Suppressor macrophage (primary cell): ENCODE measurements at places on chromosomes 3 and 15.
A peak's percentile ranks its signal among the peaks of the same experiment; 100 is the strongest.

GRCh38 chr3:54570008-54570407 is 357.9 kb downstream of the LRTM1 start:
- no peak for DNase-seq

DNA sequence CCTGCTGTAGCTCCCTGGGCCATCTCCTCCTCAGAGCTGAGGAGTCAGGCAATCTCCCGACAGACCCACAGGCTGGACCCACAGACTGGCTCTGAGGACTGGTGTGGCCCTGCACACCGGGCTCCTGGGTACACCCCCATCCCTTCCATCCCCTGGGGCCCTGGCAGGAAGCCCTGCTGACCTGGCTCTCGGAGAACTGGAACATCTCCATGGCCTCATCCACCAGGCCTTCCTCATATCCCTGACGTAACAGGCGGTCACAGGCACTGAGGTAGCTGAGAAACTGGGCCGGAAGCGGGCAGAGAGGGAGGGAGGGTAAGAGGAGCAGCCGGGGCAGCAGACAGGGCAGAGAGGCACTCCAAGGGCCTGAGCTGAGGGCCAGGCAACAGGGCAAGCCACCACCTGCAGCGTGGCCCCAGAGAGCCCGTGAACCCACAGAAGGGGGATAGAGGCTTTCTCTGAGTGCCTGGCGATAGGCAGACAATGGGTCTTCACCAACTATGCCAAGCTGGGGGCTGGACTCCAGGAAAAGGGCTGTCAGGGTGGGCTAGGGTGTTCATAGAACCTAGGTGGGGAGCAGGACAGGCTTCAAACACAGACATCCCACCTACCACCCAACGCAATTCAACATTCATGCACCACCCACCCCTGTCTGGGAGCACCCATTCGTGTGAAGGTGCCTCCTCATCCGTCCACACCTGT is 17.9 kb downstream of the KBTBD13 start:
- DNase-seq = no peak

GRCh38 chr15:92006186-92007028 is 152.9 kb downstream of the SLCO3A1 start:
- no peak for DNase-seq

DNA sequence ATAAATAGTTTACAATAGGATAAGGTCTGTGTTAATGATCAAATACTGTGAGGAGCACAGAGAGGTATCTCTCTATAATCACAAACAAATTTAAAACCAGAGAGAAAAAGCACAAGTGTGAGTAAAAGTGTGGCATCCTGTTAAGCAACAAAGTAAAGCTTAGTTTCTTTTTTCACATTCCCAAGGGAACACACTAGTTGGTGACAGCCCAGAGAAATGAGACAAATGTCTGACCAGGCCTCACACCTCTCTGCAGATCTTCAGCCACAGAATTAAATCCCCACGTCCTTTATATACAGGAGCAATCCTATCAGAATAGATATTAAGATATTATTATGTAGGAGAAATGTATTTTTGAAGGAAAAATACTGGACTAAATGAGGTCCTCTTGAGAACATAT is 2.7 kb downstream of the FBN1 start:
- no peak for DNase-seq

GRCh38 chr15:77817434-77817833 is 184.7 kb upstream of the LINGO1 start:
- no peak for DNase-seq

DNA sequence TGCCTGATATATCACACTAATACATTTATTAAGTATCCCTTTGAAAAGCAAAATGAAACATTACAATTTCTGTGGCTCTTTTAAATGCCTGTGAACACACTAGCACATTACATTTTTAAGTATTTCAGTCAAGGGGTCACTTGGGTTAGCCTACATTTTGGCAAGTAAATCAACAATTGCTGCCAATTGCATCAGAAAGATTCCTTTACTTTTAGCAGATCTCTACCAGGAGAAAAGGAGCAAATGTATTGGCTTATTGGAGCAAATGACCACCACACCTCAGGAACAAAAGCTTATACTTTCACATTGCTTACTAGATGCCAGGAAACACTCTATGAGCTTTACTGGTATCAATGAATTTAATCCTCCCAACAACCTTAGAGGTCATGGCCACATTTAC is 947.1 kb downstream of the FHIT start:
- DNase-seq = no peak

- DNase-seq = peak; percentile 48
These were observed 24.5 kb upstream of the PLA2G4D start for GRCh38 chr15:42118650-42119445.

GRCh38 chr3:86990734-86991481 is at the start of gene VGLL3:
Gene VGLL3, minus strand, starts transcription at chr3:86991149. Its CDS starts 406 bp downstream, at chr3:86990743.
- peak; percentile 40 for DNase-seq

DNA sequence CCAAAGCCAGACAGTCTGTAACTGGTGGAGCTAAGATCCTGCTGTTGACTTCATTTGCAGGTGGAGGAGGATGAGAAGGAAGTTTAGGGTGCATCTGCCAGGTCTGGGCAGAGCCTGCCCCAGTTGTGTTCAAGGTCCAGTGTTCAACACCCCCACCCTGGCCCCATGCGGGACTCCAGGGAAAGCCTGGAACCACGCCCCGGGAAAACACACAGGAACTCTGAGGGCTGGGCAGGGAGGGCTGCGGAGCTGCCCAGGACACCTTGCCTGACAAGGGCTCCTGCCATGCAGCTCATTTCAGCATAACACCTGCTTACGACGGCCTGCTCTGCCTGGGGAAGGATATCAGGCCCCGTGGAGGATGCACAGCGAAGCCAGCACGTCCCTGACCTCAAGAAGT is 286.3 kb downstream of the XXYLT1 start:
- no peak for DNase-seq

DNA sequence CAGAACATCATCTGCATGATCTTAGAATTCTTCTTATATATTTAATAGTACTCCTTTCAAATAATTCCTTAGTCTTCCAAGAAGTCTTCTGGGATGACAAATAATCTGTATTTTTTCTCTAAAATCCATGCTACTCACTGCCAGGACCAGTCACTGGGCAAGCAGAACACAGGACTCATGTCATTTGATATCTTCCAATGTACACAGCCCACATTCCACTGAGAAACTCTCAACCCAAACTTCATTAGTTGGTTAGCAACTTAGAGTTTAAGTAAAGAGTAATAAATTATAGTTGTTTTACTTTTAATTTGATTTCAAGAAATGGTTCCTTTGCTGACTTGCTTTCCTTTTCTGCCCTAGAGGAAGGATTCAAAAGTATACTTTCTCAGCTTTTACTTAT is 317.0 kb downstream of the VGLL3 start:
- no peak for DNase-seq

- DNase-seq = no peak
These were observed 27.1 kb upstream of the SKIL start for GRCh38 chr3:170330366-170330765.

- peak; percentile 73 for DNase-seq
These were observed 15.3 kb upstream of the IREB2 start for GRCh38 chr15:78422571-78423340.

GRCh38 chr3:44924457-44925084 is 50.2 kb downstream of the TGM4 start:
- DNase-seq = no peak

DNA sequence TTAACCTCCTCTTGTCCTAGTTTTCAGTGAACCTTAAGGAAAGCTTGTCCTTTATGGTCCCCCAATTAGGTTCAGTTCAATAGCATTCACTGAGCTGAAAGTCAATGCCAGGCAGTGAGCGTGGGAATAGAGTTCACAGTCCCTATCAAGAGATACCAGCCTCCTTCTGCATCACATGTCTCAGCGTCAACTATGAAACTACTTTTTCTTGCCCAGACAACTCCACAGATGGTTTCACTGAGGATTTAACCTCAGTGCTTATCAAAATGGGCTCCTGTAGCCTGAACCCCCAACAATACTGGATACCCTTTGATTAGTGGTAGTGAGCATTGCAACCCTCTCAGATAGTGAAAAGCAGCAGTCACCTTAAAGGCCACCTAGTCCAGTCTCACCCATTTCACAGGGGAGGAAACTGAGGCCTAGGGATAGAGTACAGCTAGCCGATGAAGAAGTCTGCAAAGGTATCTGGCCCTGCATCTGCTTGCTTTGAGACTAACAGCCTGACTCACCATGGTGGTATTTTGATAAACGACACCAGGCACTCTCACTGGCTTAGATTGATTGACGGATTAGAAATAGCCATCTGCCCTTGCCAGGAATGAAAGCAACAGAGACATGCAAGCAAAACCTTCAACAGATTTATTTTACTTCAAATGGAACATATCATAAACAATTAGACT is 1.6 kb upstream of the UBA3 start:
- DNase-seq = no peak

GRCh38 chr3:150898046-150898754 is 7.0 kb downstream of the MINDY4B start:
- DNase-seq = no peak

DNA sequence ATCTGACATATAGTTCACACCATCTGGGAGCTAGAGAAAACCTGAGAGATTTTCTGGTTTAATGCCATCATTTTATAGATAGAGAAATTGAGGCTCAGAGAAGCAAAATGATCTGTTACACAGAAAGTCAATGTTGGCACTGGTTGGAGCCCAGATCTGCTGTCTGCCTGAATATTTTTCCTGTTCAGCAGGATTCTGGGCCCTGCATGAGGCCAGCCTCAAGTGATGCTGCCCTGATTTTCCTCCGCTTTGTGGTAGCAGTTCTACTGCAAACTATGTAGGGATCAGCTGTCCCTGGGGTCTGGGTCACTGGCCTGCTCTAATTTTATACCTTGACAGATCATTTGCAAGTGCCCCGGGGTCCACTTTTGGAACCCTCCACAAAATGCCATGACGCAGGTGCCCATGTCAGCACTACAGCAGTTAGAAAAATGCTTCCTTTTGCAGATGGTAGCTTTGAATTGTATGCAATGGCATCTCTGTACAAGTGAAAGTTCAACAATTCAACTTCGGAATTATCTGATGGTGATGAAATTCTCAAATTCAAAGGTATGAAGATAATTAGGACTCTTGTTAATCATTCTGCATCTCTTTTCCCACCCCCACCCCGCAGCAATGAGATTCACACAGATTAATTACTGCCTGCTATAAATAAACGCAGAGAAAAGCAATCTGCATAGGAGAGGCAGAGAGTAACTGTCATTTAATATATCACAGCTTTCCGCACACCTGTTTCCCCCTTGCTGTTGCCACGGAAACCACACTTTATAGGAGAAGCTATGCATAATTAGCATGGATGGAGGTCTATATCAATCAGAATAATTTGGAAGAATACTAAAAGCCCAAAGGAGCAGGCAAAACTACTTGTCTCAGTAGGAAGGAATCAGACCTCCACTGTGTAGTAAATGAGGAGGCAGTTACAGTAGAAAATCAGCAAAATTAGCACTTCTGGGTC is 222.6 kb downstream of the PDCD6IP start:
- no peak for DNase-seq

DNA sequence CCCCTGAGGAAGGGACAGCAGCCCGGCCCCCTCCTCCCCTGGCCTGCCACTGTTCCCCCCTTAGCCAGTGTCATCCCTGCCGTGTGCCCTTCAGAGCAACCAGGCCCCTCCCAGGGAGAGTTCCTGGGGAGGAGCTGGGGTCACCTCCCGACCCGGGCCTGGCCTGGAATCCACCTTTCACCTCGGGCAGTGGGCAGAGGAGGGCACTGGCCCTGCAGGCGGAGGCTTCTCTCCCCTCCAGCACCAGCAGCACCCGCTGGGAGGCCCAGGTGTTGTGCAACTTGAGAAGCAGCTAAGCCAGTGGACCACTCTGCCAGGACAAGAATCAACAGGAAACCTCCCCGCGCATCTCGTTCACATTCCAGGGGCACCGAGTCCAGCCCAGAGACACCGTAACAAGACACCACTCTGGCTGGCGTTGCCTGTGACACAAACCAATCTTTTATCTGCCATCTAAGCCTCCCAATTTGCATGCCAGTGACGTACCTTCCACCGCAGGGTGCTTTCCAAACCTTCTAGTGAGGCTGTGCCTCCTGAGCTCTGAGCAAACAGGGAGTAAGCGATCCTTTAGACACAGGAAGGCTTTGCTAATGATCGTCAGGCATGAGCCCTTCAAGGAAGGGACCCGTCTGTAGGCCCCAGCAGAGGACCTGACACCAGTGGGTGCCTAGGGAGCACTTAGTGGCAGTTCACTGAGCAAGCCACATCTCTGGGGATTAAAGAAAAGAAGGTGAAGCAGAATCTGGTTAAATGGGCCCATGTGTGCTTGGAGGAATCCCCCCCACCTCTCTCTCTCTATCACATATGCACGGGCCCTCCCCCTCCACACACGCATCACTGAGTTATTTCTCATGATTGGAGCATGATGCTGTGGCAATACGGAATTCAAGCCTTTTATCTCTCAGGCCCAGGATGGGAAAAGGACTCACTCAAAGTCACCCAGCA is 98.9 kb upstream of the TLE3 start:
- DNase-seq = no peak

DNA sequence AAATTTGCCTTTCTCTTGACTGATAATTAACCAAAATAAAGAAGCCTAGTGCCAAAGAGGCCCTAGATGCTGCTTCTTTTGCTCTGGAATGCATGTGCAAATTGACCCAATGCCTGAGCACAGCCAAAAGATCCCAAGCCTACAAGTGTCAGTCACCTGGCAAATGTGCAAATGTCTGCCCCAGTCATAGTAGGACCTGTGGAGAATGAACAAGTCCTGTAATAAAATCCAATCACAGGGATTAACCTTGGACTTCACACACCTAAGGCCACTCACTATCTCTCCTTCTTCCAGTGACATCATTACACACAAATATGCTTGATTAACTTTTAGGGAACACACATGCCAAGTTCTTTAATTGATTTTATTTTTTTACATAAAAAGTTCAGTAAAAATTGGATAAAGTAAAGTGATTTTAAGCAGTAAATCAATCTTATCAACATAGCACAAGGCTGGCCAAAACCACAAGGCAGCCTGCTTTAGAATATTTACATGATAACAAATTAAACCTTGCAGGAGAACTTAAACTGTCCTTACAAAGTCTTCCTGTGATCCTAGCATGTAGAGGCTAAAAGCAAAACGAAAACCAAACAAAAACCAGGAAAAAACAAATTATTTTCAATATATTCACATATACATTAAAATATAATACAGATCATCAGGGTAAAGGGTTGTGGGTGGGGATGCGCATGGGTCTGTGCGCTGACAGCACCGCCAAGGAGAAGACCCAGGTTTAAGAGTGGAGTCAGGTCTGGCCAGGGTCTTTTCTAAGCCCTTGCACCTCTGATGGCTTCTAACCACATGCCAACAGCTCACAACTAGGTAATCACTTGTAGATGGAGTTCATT is 36.8 kb downstream of the NBEAL2 start:
- DNase-seq = no peak

DNA sequence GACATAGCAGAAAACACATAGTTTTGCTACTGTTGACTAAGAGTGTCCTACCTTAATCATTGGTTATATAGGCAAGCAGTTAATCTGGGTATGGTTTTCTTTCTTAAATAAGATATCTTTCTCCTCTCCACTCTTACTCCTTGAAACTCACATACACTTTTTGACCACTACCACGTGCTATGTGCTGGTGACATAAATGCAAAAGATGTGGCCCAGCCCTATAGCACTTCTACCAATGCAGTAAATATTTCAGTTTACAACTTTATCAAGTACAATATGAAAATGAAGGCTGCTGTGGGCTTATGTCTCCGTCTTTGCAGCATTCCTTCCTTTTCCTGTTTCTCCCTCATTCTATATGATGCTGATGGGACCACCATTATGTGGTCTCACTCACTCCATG is 410.2 kb upstream of the CFAP20DC start:
- no peak for DNase-seq

- no peak for DNase-seq
These were observed 14.4 kb downstream of the ETFA start for GRCh38 chr15:76296849-76297248.
